Stimulated activated CD4-positive, alpha-beta T cell treated with anti-CD3 and anti-CD28 coated beads, Interleukin-1b, Interleukin-23, amount 100 ng/mL, for 1 hour (primary cell): ENCODE measurements at places on chromosomes 4 and X.

- DNase-seq, result no peak
These were observed 19.8 kb upstream of the ADD1 start for GRCh38 chr4:2823671-2824328.

DNA sequence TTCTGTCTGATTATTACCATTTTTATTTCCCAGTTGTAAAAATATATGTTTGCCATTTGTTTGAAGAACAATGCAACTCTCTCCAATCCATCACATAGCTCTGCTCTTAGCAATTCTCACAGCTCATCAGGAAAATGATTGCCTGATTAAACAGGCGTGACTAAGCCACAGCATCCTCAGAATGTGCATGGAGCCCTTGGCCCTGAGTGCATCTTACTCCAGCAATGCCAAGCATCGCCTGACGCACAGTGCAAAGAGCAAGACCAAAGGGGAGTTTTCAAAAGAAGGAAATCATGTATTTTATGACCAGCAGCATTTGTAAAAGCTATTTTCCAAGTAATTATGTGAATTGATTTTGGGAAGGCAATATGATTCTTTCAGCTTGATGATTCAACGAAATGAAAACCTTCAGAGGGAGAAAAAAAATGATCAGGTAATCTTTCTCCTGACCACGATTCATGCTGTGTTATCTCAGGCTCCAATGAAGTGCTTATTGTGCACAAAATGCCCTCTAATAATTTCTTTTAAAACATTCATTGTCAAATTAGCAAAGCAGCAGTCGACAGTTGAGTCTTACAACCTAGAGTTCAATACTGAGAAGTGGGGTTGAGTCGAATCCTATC is 138.0 kb upstream of the FAM9B start:
- no peak for DNase-seq

- DNase-seq, result no peak
These were observed 1318.5 kb upstream of the ADGRL3 start for GRCh38 chr4:59881632-59882031.

DNA sequence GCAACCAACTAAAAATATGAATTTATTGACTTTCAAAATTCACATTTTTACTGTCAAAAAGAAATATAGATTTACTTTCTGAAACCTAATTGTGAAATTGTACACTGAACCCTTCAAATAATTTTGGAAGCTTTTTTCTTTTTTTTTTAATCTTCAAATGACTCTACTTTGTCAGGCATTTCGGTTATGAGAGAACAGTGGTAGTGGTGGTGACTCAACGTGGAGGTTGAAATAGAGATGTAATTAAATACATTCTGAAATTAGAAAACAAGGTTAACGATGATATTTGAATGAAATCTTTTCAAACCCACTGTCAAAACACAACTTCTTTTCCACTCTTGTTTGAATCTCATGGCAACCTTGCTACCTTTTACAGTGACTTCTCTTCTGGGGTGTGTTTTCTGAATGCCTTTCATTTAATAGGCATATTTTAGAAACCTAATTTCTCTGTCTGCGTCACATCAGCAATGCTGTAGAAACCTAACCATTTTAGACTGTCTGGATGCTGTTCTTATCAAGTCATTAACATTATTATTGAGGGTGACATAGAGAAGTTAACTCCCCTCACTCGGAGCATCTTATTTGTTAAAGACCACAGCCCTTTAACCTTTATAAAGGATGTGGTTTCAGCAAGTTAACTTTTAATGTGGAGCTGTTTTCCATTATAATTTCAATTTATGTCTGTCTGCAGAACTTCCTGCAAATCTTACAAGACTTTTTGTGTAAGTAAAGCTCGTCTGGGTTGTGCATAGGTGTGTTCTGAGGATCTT is 136.8 kb downstream of the PCDH7 start:
- no peak for DNase-seq

DNA sequence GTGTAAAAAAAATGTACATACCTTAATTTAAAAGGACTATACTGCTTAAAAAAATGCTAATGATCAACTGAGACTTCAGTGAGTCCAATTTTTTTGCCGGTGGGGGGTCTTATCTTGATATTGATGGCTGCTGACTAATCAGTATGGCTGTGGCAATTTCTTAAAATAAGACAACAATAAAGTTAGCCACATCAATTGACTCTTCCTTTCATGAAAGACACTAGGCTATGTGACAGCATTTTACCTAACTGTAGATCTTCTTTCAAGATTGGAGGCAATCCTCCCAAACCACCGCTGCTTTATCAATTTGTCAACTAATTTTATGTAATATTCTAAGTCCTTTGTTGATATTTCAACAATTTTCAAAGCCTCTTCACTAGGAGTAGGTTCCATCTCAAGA is 116.1 kb downstream of the FBXW7 start:
- no peak for DNase-seq

GRCh38 chr4:47193179-47193578 is 161.8 kb downstream of the GABRB1 start:
- no peak for DNase-seq
